ENCODE measurements at places on chromosomes 1 and 21.
A peak's percentile ranks its signal among the peaks of the same experiment; 100 is the strongest.

DNA sequence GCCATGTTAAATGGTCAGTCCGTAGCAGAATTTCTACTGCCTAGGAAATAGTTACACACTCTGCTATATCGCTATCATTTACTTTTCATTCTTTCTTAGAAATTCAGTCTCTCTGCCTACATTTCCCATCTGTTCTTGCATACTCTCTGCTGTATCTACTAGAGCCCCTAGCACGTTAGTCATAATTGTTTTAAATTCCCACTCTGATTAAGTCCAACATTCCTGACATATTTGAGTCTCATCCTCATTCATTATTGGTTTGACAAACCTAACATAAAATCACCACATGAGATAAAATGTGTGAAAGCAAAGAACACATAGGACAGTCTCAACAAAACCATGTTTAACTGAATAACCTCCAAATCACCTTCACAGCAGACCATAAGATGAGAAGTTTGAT is 513.6 kb downstream of the PLPP3 start:
- no peak for DNase-seq

DNA sequence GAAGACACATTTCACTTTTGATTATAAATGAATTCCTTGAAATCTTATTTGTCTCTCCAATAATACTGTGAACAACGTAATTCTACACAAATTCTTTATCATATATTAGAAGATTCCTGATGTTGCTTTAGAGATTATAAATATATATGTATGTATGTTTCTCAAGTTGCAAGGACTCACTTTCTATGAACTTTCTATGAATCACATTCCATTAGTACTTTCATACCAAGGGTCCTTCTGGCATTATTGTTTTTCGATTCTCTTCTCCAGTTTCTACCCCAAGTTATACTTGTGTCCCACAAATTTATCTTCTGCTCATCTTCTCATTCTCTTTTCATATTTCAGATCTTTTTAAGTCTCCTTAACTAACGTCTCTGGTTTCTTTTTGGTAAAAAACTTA is 55.9 kb downstream of the ZNHIT6 start:
- no peak for DNase-seq

DNA sequence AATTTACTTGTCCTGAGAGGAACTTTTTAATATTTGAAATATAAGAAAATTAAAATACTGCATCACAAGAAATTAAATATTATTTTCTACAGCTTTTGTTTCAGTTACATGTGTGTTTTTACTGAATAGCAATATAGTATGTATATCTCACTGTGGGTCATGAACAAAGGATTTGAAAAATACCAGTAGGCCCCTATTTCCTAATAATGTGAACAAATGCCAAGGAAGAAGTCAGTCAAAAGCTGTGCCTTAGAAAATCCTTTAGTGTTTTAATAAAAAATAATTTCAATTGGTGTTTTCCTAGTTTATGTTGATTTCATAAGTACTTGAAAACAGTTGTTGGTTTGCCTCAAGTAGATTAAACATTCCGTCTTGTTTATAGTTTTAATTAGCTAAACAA is 46.7 kb downstream of the SMYD3 start:
- DNase-seq: no peak

DNA sequence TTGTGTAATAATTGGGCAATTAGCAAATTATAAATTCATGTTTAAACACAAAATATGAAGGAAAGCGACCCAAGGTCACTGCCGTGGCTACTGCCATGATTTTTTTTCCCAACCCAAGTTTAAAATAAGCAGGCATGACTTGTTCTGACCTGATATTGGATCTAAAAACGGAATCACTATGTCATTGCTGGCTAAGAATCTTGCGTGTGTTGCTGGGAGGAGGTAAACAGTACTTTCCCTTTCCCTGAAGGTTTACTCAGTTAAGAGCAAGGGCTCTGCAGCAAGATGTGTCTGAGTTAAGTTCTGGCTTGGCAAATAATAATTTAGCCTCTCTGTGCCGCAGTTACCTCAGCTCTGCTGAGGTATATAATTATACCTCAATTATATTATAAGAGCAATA is 125.7 kb upstream of the L1TD1 start:
- DNase-seq: no peak

- DNase-seq: no peak
These were observed 79.7 kb upstream of the SLC2A1 start for GRCh38 chr1:43038232-43038935.

DNA sequence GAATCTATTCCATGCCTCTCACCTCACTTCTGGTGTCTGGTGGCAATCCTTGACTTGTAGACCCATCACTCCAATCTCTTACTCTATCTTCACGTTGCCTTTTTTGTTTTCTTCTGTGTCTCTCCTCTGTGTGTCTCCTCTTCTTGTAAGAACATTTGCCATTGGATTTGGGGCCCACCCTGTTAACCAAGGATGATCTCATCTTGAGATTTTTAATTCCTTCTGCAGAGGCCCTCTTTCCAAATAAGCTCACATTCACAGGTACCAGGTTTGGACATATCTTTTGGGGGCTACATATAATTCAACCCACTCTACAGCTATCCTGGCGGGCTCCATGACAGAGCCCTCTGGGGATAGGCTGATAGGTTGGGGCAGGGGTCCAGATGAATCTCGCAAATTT is 55.8 kb downstream of the UBE2T start:
- DNase-seq: no peak

DNA sequence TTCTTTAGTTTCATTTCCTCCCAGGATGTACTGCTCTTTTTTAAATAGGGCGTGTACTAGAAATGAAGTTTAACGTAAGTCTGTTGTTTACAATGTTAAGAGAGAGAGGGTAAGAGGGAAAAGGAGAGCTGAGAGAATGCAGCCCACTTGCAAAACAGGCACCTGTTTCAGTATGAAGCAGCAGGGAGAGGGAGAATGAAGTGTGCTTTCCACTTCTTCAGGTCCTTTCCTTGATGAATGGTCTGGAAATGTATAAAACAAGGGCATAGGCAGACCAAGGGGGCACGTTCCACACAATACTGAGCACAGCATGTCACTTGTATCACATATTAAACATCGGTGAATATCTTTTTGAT is 2.0 kb downstream of the KCNA3 start:
- DNase-seq: no peak

DNA sequence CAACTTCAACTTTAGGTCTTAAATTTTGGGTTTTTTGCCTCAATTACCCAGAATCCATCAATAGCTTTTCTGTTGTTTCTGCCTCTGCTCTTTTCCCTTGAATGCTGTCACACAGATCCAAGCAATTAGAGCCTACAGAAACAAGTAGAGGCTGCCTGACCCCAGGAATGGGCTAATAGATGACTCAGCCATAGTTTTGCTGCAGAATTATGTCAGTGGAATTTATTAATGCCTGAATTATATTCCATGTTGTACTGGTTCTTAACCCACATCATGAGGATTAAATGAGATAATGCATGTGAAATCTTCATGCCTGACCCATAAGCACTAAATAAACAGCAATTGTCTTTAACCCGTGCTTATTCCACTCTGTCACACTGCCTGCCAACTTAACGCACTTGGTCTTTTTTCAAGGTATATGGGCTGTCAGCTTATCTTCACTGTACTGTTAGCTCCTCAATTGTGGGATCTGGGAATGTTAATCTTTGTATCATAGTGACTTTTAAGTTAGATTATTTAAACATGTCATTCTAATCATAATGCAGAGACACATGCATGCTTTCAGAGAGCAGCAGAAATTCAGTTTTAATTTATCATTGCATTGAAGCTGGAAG is 213.3 kb downstream of the ROR1 start:
- no peak for DNase-seq

GRCh38 chr1:38052750-38053415 is 6.3 kb upstream of the POU3F1 start:
- no peak for DNase-seq

GRCh38 chr1:29756498-29756897 is 520.2 kb downstream of the PTPRU start:
- no peak for DNase-seq

- no peak for DNase-seq
These were observed 198.3 kb downstream of the OLFM3 start for GRCh38 chr1:101798417-101798816.

DNA sequence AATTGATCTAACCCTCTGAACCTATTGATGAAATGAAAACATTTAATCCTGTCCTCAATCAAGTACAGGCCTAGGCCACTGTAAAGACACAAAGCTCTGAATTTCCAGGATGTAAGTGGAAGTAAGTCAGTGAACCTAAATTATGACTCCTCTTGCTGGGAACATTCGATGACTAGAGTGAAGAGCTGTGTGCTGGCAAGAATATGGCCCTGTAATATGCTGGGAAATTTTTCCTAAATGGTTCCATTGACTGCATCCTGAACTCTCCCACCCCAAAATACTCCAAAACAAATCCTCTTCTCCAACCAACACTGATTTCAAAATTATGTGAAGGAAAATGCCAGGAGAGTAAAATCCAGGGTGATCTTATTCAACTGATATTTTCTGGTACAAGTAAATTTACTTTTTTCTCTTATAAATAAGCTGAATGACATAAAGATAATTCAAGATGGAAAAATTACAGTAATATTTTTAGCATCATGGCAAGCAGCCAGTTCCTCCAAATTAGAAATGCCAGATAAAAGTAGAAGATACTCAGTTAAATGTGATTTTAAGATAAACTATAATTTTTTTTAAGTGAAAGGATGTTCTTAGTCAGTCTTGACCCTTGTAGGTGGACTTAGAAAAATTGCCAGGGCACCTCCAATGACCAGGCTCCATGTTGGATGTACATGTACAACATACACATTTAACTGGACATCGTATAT is 269.4 kb downstream of the PTGER3 start:
- DNase-seq: no peak

DNA sequence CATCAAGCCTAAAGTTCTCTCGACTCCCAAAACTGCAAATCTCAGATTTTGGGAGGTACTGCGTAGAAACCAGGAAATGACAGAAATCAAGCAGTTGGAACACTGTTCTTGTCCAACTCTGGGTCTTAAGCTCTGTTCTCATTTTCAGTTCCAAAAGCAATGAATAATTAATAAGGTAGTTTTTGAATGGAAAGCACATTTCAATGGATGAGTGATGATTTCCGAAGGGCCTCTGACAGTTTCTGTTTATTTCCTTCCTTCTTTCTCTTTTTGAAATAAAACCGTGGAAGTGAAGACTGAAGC is 20.9 kb upstream of the TARBP1 start:
- no peak for DNase-seq

GRCh38 chr1:173355281-173356031 is 121.7 kb upstream of the PRDX6 start:
- no peak for DNase-seq

DNA sequence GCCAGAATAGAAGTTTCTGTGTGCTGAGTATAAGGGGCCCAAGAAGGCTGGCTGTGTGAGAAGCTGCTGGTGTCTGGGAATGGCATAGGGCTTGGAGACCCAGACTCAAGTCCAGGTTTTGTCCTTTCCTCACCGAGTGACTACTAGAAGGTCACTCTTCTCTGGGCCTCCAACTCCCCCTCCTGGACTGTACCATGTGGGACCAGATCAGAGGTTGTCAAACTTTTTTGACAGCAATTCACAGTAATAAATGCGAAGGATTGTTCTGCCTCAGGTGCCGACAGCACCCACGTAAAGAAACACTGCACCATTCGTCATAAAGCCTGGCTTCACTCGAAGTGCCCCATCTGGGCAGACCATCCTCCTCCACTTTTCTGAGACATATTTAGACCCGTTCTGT is 29.0 kb downstream of the PKP1 start:
- DNase-seq: peak; percentile 15

DNA sequence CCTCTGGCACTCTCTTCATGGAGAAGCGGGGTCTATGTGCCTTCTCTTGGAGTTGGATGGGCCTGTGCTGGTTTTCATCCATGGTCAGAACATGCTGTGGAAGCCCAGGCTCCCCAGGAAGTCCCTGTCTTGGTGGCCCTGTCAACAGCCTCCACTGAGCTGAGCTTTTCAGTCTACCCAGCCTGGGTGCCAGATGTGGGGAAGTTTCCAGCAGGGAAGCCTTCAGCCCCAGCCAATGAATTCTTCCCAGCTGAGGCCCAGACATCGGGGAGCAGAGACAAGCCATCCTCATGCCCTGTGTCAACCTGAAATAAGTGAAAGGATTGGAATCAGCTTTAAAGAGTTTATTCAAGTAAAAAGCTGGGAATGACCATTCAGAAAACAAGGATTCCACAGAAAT is 75.1 kb upstream of the PGBD5 start:
- no peak for DNase-seq

Data from T47D (cell line).